ENCODE measurements at places on chromosomes 4 and X. TPM values are rescaled to one million over a fixed set of nuclear protein-coding genes. Genes with fewer than 3 reads are reported as not detected.

The PCDH18 gene
- total RNA-seq, result 73.7 TPM

The SLC7A11 gene
- total RNA-seq, result 50.8 TPM

The HSD17B13 gene
- under 0.01 TPM for total RNA-seq

The PFKFB1 gene
- total RNA-seq, result 0.19 TPM

The F11 gene
- total RNA-seq, result not detected

The TMEM150C gene
- total RNA-seq, result 0.53 TPM
